Activated CD4-positive, alpha-beta T cell treated with anti-CD3 and anti-CD28 coated beads, Interleukin-2, amount 50 U/mL, for 16 hours (primary cell): ENCODE measurements at places on chromosomes 3 and 15.

- no peak for DNase-seq
These were observed 347.6 kb upstream of the RARB start for GRCh38 chr3:25080461-25080860.

DNA sequence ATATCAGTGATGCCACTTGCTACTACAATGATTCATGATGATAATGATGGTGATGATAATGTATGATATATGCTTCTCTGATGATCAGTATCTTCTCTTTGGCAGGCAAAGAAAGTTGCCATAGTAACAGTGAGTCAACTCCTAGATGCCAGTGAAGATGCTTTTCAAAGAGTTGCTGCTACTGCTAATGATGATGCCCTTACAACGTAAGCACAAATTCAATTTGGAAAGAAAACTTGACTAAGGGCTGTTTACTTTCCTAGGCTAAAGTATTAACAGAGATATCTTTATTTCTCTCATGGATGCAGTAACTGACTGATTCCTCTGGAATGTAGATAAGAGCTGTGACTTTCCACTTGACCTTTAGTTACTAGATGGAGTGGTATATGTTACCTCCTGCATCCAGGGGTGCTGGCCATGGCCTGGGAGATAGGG is 27.8 kb downstream of the ADGRG7 start:
- DNase-seq, result no peak

GRCh38 chr3:105431200-105431599 is 64.5 kb downstream of the ALCAM start:
- DNase-seq, result peak; percentile 0

DNA sequence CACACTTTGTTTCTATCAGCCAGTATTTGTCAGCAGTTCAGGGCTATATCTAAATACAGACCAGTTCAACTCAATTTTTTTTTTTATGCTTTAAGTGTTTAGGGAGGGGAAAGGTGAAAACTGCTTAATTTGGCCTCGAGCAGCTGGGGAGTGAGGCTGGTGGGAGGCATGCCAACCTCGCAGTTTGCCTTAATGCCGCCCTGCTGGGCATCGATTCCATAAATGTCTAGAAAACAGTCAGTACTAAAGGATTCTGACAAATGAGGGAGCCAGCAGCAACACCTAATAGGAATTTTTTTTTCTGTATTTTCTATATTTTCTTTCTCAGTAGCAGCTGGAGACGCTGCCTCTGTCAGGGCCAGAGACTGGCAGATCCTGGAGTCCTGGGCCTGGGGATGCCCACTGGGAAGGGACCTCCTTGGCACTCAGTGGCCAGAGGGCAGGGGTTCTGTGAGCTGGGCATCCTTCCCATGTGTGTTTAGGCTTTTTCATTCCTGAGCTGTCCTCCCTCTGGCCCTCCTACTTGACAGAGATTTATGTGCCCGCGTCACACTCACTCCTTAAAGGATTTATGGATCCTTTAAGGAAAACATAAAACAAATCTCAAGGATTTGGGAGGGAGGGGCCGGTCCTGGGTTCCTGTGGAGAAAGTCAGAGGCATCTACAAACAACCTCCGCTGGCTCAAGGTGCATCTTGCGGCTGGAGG is 117.8 kb downstream of the WNT5A start:
- DNase-seq, result no peak

GRCh38 chr3:30640851-30641250 is 34.5 kb downstream of the TGFBR2 start:
- DNase-seq, result no peak

GRCh38 chr3:173709026-173709425 is 311.5 kb downstream of the NLGN1 start:
- DNase-seq, result no peak

DNA sequence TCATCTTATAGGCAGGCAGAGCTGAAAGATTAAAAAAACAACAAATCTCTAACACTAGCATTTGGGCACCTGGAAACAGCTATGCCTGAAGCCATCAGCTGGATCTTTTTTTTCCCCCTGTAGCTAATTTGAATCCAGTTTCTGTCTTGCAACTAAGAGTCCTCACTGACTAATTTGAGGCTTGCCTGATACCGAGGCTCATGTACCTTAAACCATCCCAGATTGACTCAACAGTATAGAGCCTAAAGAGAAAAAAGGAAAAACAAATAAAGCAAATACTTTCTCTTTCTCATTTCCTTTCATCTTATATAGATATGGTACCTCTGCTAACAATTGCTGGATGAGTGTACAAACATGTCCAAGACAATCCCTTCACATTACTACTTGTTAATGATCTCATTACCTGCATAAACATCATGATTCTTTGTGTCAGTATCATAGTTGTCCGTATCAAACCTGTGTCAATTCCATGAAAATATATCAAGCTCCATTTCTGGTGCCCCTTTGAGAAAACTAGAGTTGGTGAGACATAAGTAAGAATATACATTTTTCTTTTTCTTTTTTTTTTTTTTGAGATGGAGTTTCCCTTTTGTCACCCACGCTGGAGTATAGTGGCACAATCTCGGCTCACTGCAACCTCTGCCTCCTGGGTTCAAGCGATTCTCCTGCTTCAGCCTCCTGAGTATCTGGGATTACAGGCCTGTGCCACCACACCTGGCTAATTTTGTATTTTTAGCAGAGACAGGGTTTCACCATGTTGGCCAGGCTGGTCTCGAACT is 43.1 kb downstream of the BHLHE40 start:
- peak; percentile 88 for DNase-seq

DNA sequence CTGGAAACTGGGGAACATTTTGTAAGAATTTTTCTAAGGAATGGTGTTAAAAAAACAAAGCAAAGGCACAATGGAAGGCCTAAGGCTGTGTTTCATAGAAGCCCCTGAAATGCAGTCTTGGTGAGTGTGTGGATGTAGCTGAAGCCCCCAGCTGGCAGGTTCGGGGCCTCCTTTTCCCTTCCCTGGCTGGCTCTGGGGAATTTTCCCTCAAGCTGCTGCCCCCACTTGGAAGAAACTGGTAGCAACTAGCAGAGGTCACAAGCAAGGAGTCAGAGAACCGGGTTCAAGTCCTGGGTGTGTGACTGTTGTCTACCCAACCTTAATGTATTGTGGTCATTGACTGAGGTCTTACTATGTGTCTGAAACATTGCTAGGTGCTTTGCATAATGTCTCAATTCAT is 85.3 kb upstream of the MYZAP start:
- no peak for DNase-seq

DNA sequence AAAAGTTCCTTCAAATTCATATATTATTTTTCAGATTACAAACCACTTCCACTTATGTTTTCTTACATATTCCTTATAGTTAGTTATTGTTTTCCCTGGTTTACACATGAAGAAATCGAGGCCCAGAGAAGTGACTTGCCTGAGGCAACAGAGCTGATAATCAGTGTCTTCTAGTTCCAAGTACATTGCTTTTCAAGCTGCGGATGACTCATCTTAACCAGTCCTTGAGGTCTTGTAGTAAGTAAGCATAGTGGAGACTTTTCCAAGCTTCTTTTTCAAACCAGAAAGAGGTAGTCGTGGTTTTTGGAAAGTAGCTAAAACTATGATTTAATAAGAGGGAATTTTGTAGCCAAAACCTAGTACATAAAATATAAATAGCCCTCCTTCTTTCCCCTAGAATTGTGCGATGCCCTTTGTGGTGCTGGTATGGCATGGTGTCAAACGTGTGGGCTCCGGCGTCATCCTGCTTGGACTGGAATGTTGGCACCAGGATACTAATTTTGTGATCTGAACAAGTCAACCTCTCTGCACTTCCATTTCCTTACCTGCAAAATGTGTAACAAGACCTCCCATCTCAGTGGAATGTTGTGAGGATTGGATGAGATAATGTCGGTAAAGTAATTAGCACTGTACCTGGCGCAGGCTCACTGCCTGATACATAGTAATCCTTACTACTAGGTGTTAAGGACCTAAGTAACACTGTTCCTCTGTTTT is 19.0 kb upstream of the DLG1 start:
- DNase-seq, result no peak

DNA sequence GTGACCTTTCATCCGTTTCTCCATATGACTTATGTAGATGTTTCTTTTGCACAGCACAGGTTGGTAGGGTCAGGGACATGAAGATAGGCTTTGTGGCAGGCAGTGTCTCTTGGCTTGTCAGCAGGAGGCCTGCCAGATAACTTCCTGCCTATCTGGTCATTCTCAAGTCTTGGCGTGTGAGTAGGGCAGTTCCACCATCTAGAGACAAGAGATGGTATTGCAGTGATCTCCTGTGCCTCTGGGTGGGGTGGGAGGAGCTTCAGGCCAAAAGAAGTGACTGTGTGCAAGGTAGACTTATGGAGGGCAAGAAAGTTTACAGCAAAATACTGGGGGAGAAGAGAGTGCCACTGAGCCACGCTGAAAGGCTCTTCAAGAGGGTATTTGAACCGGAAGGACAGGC is 11.0 kb downstream of the TEX264 start:
- peak; percentile 91 for DNase-seq

GRCh38 chr3:37722477-37722876 is 139.2 kb upstream of the CTDSPL start:
- no peak for DNase-seq

GRCh38 chr3:65971293-65972252 is 67.1 kb downstream of the MAGI1 start:
- DNase-seq, result no peak

DNA sequence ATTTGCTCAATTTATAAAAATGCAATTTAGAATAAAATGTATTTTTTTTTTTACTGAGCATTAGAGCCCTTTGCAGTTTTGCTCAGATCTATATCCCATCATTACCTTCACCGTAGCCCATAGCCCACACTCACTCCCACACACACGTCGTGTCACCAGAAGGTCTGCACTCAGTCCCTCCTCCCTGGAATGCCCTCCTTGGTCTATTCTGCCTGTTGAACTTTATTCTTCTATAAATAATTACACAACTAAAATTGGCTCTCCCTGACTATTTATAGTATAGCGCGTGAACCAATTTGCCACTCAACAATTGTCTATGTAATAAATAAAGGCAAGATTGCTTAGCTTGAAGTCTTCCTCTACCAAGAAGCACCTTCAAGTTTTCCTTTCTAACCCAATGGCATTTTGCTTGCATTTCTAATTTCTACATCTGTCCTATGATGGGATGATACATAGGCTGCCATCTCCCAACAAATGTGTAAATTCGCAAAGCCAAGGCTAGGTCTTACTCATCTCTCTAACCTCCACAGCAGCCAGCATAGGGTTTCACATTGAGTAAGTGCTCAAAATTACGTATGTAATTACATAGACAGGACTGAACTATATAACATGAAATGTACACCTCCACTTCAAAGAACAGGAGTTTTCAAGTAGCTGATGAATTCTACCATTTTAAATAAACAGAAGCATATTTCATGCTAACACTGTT is 172.0 kb upstream of the HES1 start:
- peak; percentile 90 for DNase-seq

DNA sequence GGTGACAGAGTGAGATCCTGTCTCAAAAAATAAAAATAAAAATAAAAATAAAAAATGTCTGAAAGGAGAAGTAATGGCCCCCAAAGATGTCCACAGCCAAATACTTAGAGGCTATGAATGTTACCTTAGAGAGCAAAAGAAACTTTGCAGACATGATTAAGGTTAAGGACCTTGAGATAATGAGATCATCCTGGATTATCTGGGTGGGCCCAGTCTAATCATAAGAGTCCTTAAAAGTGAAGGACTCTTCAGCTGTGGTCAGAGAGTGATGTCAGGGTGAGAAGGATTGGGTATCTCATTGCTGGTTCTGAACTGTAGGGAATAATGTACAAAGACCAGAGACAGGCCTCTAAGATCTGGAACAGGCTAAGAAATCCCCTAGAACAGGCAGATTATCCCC is 84.9 kb upstream of the POU1F1 start:
- DNase-seq, result no peak

GRCh38 chr15:63256433-63257274 is 20.8 kb upstream of the APH1B start:
- DNase-seq, result no peak
